ENCODE measurements at places on chromosomes 7 and 10. TPM values are rescaled to one million over a fixed set of nuclear protein-coding genes. Genes with fewer than 3 reads are reported as not detected.

DNA sequence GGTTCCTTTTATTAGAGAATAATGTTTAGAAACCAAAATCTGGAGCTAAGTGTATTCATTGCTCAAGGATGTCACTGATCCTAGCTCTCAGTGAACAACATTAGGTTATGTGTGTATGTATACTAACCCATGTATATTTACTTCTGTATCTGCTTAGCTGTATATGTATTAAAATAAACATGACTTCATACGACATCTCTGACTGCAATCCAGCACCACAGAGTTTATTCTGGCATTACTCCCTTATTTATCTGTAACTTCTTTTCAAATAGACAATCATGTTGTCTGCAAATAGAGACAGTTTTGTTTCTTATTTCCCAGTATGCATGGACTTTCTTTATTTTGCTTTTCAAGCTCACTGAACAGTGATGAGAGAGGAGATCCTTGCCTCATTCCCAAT lies 441.0 kb upstream of the NFE2L3 start:
- DNase-seq = no peak

DNA sequence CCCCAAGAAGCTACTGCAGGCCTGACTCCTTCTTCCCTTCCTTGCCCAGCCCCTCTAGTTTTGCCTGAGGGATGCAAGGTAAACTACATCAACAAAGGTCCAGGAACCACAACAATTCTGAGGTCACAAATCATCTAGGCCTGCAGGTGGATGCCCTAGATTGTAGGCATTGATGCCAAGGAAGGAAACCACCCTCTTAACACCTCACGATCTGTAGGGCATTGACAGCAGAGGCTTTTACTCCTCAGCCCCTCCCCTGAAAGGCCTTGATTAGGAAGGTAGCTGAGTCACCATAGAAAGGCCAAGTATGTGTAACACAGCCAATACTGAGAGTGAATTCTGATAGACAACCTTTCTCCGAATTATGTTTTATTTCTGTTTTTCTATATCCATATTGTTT lies 46.7 kb upstream of the FAM3C start:
- no peak for DNase-seq

GRCh38 chr10:83927166-83927565 lies 212.1 kb upstream of the GHITM start:
- no peak for DNase-seq

- peak; percentile 13 for DNase-seq
Observed at GRCh38 chr10:61140765-61141392, 196.9 kb upstream of the RHOBTB1 start.

- no peak for DNase-seq
Observed at GRCh38 chr7:94061326-94061725, 57.2 kb upstream of the BET1 start.

- DNase-seq = no peak
Observed at GRCh38 chr10:103915796-103916195, 2.2 kb downstream of the STN1 start.

GRCh38 chr10:35191523-35191922 lies 64.9 kb downstream of the CREM start:
- no peak for DNase-seq

Gene NAT16
- total RNA-seq = not detected

Gene SRI
- total RNA-seq = 214 TPM

DNA sequence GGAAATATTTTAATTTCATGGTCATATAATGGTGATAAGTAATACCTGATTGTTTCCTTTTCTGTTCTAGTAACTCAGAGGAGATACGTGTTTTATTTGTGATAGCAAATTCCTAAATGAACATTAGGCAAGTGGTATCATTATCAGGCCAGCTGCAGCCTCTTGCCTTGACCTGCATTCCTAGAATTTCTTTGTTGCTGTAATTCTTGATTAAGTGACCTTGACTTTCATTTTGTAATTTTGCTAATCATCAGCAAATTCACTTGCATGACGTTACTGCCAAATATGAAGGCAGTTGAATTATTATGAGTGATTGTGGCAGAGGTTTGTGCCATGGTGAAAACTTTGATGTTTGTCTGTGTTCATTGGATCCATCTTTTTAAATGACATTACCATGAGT lies 5.6 kb upstream of the AS3MT start:
- DNase-seq = no peak

- no peak for DNase-seq
Observed at GRCh38 chr10:5252177-5253037, 55.8 kb downstream of the AKR1C4 start.

DNA sequence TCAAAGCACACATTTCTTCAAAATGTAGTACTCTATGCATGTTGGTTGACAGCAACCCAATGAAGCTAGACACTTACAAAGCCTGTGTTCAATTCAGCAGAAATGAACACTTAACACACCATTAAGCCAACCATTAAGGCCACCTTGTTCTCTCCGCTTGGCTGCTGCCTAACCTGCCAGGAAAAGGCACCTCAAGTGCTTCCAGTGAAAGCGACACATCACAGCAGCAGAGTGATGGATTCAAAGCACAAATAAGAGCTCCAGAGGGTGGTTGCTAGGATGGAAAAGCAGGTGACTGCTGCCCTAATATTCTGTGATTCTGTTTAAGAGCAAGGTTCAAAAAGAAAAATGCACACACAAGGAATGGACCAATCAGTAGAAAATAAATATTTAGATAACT lies 81.5 kb upstream of the GNAI1 start:
- no peak for DNase-seq

Gene PRKCQ
- total RNA-seq = 0.33 TPM

DNA sequence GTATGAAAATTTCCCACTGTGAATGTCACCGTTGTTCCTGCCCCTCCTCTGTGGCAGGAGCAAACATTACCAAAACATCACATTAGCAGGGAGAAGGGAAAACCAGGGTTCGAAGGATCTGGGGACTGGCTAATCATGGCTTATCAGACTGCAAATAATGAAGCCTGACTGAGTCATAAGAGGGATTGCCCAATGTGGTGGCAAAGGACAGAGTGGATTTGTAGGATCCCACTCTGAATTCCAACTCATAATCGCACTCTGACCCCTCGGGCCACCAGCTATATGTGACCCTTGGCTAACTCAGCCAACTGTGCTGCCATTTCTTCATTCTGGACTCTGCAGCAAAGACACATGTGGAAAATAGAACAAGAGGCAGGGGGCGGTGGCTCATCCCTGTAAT lies 347.3 kb upstream of the AUTS2 start:
- no peak for DNase-seq

- DNase-seq = no peak
Observed at GRCh38 chr10:10598297-10598696, 419.4 kb upstream of the CELF2 start.

DNA sequence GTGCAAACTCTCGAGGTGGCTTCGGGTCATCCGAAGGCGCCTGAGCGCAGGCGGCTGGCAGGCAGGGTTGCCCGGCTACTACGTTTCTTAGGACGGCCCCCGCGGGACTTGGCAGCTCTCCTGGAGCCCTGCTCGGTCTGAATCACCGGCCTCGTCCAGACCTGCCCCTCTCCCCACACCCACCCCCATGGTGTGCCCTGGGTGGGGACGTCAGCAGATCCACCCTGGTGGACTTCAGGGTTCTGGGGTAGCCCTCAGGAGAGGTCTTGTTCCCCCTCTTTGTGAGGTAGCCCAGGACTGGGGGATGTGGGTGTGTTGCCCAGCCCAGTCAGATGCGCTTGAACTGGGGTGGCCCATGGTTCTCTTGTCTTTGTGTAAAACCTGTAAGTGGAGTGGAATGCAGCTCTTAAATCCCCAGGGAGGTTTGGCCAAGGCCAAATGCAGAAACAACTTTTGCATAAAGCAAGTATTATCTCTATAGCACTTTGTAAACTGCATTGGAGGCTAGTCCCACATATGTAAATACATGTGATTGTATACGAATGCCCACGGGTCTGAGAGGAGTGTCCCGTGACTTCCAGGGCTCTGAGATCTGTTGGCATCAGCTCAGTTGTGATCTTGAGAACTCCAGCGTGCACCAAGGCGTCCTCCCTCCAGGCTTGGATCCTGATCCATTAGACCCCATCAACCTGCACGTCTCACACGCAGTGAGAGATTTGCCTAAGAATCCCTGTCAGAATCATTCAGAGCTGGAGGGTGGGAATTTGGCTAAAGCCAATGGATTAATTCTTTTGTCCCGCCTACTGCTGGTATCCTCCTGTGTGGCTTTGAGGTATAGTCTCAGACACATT lies 1.8 kb downstream of the PFKFB3 start:
- no peak for DNase-seq

- DNase-seq = no peak
Observed at GRCh38 chr7:134692344-134692705, 45.7 kb downstream of the BPGM start.

GRCh38 chr10:427761-428519 lies 261.5 kb downstream of the DIP2C start:
- DNase-seq = no peak

Gene SYNPO2L
- total RNA-seq = not detected

GRCh38 chr7:15446722-15447121 lies 115.1 kb downstream of the AGMO start:
- no peak for DNase-seq

Gene CTAGE4
- 0.07 TPM for total RNA-seq

- DNase-seq = no peak
Observed at GRCh38 chr10:33869028-33869427, 534.6 kb upstream of the NRP1 start.
